ENCODE measurements at places on chromosomes 2 and 18. TPM values are rescaled to one million over a fixed set of nuclear protein-coding genes. Genes with fewer than 3 reads are reported as not detected.

NR4A2 gene
- 2.9 TPM for polyA plus RNA-seq

C2orf80 gene
- polyA plus RNA-seq = not detected

POTEI gene
- not detected for polyA plus RNA-seq

ABCG8 gene
- polyA plus RNA-seq = 0.04 TPM

DYNAP gene
- polyA plus RNA-seq = not detected

- DNase-seq = peak; percentile 83
Measured at GRCh38 chr2:152189622-152190495, 14.3 kb upstream of the STAM2 start.

DNA sequence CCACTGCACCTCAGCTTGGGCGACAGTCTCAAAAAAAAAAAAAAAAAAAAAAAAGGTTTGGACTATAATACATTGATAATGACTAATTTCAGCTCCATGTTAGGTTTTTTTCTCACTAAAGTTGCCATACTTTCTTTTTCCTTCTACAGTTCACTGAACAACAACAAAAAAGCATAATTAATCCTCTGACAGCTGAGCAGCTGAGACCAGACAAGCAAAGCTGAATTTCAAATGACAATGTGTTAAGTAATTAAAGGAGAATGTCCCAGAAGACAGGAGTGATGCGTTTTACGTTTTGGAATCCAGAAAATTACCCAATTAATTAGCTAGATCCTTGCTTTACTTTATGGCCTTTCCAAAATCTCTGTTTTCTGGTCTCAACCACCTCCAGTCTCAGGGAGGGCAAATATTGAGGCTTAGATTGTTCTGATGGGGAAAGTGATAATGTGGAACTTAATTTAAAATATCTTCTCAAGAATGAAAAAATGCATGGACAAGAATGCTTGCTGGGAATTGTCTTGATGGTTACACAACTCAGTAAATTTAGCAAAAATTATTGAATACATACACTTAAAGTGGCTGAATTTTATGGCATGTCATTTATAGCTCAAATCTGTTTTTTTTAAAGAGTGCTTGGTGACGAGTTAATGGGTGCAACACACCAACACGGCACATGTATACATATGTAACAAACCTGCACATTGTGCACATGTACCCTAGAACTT, 17.4 kb upstream of the RMDN2 start:
- DNase-seq = no peak

- DNase-seq = peak; percentile 6
Measured at GRCh38 chr2:17375262-17375661, 143.0 kb downstream of the RAD51AP2 start.

DNA sequence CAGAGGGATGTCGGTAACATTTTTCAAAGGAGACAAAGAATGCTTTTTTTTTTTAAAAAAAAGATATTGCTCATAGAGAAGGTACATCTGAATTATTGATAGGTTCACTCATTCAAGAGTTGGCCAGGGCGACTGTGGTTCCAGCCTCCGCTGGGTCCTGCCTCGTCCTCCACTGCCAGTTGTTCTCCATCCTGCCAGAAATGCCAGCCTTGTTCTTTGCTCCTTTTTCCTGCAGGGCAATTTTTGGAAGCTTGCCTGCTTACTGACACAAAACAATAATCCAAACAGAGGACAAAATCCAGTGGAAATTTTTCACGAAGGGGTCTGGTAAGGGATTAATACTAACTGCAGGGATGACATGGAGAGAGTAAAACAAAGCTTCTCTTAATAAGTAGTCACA, 1113.0 kb downstream of the CBLN2 start:
- DNase-seq = no peak

DNA sequence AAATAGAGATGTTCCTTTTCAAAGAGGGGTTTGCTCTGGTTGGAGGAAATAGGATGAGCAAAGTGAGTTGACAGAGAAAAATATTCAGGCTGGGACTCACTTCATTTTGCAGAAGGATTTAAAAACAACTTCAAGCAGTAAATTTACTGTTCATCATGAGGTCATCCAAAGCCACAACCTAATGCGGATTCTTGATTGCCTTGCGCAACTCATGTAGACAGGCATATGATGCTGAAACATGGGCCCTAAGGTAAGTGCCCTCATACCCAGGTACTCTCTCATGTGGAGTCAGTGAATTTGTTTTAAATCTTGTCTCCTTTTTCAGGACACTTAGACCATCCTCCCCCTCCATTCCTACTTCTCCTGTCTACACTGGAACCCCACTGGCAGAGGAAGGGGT, 51.9 kb upstream of the LYPD1 start:
- no peak for DNase-seq

DNA sequence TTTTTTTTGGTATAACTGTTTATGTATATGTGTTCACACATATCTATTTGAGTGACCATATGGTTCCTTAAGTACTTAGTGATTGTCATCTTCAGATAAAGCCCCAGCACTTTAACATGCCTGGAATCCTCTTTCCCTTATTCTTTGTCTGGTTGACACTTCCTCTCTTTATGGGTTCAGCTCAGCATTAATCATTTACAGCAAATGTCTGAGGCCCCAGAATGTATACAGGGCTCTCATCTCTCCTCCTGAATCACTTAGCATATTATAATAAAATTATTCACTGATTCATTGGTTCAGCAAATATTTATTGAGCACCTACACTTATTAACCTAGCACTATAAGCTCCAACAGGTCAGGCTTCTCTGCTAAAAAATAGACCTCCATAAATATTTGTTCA, 43.5 kb upstream of the CD28 start:
- DNase-seq = no peak

DNA sequence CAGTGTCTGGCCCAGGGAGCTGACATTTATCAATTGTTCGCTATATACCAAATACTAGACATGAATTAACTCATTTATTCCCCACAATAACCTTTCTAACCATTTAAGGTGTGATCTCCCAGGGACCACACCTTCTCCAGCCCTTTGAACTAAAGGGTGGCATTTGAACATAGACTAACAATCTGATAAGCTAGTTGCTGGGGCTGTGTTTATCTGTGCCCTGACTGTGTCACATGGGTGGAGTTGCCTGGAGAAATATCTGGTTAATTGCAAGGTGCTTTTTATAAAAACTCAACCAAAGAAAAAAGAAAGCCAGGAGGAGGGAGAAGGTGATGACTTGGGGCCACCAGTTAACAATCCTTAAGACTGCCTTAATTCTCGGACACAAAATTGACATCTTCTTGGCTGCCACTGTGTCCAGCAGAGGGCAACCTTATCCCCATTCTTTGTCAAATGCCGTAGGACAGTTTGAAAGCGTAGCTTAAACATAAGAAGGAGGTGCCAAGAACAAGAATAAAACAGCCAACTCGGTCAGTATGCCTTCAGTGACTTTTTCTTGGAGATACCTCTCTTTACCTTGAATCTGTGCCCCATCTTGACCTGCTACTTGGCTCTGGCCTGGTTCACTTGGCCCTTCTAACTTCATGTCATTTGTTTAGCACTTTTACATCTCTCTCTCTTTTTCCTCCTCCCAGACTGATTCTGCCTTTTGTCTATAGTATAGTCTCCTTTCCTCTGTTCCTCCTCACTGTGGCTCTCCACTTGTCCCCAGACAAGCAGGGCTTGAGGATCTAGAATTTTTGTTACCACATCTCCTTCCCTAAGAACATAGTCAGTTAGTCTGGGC, 183.4 kb downstream of the MYO3B start:
- peak; percentile 58 for DNase-seq

DNA sequence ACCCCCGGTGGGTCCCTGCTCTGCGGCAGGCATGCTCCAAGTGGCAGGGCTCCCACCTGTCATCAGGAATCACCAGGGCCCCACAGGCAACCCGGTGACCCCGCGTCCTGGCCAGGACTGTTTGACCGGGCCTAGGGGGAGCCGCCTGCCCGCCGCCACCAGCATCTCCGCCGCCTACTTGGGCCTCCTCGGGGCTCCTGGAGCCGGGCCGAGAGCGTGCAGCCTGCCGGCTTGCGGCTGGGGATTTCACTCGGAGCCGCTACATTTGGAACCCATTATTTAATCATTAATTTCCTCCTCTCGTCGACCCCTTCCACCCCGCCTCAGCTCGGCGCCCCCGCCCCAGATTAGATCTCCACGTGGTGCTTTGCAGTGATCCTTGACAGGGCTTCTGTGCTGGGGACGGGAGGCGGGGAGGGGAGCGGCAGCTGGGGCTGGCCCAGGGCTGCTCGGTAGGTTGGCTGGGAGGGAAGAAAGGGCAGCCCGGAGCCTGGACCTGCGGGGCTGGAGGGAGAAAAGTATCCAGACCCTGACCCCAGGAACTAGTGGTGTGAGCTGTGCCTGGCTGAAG, 295.4 kb downstream of the CYP26B1 start:
- peak; percentile 67 for DNase-seq

DNA sequence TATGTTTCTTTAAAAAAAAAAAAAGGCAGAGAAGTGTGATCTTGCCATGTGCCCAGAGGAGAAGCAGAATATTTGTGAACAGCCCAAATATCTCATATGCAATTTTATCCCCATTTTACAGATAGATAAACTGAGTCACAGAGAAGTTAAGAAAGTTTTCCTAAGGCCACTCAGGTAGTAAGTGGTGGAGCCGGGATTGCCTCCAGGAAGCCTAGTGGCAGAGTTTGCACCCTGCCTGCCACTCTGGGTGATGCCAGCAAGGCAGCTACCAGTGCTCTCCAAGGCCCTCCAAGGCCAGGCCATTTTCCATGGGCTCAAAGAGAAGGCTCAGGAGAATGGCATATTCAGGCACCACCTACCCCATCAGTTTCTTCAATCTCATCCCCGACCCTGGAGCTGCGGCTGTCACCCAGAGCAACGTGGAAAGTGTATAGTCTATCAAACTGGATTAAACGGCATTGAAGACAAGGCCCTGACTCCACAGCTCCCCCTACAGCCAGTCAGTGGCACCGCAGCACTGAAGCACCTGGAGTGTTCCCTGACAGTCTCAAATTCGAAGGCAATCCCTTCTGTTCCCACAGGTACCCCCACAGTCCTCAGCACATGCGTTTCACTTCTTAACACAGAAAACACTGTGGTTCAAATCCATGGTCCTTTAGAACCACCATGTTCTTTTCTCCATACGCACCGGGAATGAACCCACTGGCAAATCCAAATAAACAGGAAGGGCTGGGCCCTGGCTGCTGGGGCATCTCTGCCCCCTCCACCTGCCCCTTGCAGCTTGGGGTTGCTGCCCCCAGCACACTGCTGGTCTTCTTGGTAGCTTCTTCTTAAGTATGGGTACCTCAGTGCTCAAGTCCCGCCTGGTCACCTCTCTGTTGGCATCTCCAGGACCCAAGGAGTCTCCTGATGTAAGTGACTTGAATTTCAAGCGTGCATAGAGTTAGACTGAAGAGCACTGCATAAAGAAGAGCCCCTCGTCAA, 175.3 kb downstream of the INHBB start:
- DNase-seq = peak; percentile 57

- no peak for DNase-seq
Measured at GRCh38 chr2:201966691-201967438, 66.8 kb upstream of the FZD7 start.

DNA sequence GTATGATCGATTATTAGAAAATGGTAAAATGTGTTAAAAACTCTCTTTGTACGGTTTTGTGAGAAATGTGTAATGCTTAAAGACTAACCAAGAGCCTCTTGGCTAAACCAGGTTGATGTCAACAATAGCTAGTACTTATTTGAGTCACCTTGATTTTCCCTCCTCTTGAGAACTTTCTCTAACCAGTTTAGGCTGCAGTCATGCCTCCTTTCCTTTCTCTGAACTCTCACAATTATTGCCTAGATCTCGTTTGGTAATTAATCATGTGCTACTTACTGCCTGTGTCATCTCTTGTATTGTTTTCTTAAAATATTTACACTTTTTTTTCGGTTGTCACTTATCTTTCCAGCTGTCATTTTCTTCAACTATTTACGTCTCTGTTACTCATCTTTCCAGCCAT, 1.1 kb upstream of the EPC2 start:
- no peak for DNase-seq

GRCh38 chr2:150389447-150389846, 98.0 kb downstream of the RND3 start:
- DNase-seq = peak; percentile 52

DNA sequence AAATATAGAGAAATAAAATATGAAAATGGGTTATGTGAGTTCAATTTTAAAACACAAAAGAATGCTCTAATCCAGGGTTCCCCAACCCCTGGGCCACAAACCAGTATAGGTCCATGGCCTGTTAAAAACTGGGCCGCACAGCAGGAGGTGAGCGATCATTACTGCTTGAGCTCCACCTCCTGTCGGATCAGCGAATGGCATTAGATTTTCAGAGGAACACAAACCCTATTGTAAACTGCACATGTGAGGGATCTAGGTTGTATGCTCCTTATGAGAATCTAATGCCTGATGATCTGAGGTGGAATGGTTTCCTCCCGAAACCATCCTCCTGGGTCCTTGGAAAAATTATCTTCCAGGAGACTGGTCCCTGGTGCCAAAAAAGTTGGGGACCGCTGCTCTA, 34.7 kb downstream of the TTR start:
- no peak for DNase-seq

Measured in GM23248 (cell line).